ENCODE measurements at places on chromosomes 16 and 17.

- DNase-seq, result no peak
These were observed 725 bp downstream of the NT5C3B start for GRCh38 chr17:41835214-41835799.

GRCh38 chr17:40363111-40363827 is 1.3 kb downstream of the GJD3 start:
- DNase-seq, result no peak

GRCh38 chr17:75652934-75653549 is 13.9 kb downstream of the RECQL5 start:
- DNase-seq, result no peak

GRCh38 chr17:48522031-48522653 is 8.7 kb downstream of the HOXB1 start:
- DNase-seq, result no peak

DNA sequence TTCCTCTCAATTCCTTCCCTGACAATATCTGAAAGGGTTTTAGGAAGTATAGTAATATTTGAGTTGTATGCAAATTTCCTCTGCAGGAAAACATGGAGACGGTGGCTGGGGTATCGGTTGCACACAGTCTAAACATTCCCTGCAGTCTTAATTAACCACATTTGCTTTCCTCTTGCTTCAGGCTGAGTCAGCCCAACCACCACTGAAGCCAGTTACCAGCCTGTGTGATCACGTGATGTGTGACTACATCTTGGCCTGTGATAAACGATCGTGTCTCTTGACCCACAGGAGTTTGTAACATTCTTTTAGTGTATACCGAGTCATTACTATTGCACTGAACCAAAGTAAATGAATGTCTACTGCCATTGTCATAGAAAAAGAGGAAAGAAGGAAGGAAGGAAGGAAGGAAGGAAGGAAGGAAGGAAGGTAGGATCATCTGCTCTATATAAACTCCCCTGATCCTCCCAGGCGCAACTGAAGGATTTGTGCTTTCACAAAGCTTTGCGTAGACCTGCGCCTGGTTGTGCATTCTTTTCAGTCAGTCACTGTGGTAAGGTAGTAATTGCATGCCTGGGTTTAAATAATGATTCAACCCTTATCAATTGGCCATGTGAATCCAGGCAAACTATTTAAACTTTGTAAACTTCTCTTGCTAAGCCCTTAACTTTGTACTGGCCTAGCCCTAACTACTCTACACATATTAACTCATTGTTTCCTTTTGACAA is 280.6 kb upstream of the SALL1 start:
- DNase-seq, result no peak

- no peak for DNase-seq
These were observed 113.5 kb upstream of the RPL38 start for GRCh38 chr17:74089869-74090464.

GRCh38 chr16:68416057-68417046 is 32.0 kb downstream of the SMPD3 start:
- no peak for DNase-seq

DNA sequence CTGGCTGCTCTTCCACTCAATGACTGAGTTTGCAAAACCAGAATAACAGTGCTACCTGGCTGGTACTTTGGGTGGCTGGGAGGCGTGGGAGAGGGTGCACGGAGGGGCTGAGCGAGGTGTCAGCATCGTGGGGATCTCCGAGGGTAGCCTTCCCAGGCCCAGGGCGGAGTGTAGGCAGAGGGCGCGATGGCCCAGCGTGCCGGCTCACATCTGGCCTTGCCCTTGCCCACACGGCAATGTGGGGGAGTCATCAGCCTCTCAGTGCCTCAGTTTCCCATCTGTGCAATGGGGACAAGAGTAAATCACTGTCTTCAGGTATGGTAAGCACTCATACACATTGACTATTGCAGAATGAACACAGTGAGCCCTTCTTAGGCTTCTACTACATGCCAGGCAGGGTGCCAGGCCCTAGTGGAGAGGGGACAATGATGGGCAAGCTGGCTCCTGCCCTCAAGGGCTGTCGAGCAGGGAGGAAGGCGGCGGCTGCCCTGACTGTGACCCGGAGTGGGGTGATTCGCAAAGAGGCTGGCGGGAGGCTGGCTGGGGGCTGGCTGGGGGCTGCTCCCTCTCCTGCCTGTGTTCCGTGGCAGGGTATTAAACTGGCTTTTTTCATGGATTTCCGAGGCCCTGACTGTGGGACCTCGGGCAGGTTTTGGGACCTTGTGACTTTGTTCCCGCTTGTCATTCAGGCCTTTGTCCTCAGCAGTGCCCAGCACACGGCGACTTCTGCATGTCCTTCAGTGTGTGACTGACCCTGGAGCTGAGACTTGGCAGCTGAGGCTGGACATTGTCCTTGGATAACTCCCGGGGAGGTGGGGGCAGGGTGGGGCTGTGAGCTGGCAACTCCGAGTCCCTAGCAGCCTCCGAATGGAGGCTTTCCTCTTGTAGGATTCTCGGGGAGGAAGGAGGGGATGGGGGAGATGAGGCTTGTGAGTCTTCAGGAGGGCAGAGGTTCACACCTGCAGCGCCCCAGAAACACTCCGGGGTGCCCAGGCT is 243.1 kb downstream of the SEC14L1 start:
- no peak for DNase-seq

DNA sequence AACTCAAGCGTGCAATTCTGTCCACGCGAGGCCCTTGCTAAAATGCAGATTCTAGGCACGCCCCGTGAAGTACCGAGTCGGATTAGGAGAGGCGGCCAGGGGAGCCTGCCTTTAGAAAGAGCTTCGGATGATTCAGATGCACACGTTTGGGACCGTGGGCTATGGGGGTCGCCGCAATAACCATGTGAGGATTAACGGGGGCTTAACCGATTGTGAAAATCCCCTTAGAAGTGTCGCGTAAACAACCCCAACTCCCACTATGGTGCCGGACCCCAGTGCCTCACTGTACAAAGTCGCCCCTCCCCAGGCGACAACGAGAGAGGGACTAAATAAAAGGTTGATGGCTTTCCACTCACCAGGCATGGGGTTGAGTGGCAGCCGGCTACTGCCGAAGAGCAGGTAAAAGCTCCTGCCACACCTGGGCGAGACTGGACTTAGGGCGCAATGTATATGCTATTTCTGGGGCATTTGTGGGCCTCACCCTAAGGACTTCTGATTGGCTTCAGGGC is 635 bp upstream of the SP2 start:
- DNase-seq, result no peak

GRCh38 chr16:7211781-7212180 is 120.9 kb upstream of the RBFOX1 start:
- no peak for DNase-seq

- no peak for DNase-seq
These were observed 427 bp upstream of the NLK start for GRCh38 chr17:28041844-28042656.

GRCh38 chr16:51131619-51132018 is 19.5 kb downstream of the SALL1 start:
- DNase-seq, result no peak

- no peak for DNase-seq
These were observed 34.8 kb downstream of the PITPNM3 start for GRCh38 chr17:6521586-6521985.

DNA sequence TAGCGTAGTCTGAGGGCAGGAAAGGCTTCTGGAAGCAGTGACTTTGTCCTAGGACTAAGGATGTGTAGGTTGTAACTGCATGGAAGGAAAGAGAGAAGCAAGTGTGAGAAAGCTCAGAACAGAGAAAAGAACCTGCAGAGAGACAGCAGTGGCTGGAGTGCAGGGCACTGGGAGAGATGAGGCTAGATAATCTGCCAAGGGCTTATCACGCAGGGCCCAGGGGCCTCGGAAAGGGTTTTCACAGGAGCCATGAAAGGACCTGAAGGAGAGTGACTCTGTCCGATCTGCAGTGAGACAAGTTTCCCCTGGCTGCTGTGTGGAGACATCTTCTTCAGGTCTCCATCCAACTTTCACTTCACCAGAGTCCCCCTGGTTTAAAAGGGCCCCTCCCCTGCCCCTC is 7.1 kb upstream of the SRCAP start:
- no peak for DNase-seq

DNA sequence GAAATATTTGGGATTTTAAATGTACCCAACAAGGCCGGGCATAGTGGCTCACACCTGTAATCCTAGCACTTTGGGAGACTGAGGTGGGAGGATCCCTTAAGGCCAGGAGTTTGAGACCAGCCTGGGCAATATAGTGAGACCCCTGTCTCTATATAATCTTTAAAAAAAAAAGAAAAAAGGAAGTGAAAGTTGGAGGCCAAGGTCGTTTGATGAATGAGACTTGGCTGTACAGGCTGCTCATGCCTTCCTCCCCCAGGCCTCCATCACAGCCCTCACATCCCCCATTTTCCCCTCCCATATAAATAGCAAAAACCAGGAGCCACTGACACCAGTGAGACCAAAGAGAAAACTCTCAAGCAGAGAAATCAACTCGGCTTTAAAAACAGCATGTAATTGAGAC is 3.3 kb upstream of the CA7 start:
- no peak for DNase-seq

DNA sequence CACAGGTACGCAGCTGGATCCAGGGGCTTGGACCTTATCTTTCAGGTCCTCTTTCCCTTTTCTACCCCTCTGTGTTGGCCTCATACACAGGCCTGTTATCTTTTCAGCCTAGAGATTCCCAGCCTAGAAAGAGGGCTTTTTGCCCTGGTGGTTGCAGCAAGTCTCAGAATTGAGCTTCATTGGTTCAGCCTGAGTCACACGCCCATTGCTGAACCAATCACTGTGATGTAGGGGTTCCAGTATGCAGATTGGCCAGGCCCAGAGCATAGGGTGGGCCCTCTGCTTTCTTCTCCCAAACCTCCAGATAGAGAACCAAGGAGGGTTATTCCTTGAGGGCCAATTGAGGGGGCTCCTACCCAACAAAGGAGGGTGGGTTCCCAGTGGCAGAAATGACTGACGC is 32.8 kb downstream of the GPT2 start:
- no peak for DNase-seq

DNA sequence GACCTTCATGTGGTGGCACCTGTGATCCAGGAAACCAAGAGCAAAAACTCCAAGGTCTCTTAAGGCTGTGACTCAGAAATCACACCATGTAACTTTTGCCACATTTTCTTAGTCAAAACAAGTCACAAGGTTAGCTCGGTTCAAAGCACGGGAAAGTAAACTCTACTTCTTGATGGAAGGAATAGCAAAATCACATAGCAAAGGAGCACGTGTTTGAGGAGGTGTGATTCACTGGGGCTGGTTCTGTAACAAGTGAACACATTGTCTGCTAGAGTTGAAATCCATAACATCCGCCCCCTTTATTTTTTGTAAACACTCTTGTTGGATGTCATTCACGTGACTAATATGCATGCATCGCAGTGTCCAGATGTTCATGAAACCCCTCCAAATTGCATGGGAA is 415.0 kb upstream of the MAF start:
- no peak for DNase-seq

DNA sequence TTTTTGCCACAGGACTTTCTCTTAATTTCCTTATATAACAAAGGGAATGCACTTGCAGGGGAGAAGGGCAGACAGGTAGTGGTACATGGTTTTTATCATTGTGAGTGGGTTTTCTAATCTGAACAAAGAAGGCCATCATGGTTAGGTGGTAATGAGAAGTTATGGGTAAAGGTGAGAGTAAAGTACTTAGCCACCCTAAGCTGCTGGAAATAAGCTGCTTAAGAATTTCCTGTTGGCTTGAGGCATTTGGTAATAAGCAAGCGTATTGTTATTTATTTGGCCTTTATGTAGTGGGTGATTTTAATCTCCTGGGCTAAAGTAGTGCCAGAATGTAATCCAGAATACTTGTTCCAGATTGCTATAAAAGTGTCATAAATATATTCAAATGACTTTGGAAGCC is 27.1 kb downstream of the TAC4 start:
- DNase-seq, result no peak

- DNase-seq, result no peak
These were observed 37.4 kb downstream of the CLEC16A start for GRCh38 chr16:10981697-10982216.

DNA sequence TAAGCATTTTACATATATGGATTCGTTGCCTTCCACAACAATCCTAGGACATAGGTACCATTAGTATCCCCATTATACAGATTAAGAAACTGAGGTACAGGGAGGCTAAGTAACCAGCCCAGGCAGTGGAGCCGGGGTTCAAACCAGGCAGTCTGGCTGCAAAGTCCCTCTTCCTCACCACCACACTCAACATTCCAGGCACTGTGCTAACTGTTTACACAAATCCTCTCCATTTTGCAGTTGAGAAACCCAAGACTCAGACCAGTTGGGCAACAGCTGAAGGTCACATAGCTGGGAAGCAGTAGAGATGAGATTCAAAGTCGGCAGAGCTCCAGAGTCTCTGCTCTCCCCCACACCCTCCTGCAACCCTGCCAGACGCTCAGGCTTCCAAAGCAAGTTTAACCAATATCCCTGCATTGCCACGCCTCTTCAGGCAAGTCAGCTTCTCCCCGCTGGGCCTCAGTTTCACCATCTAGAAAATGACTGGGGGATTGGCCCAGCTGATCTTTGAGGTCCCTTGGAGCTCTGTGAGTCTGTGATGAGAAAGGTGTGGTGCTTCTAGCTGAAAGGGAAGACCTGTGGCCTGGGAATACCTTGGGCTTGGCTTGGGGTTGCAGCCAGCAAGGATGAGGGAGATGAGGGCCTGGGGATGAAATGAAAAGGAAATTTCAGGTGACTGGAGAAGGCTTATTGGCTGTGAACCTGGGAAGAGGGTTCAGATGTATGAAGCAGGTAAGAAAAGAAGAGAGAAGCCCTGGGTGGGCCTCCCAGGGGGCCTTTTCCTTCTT is 14.0 kb downstream of the CCR7 start:
- no peak for DNase-seq

DNA sequence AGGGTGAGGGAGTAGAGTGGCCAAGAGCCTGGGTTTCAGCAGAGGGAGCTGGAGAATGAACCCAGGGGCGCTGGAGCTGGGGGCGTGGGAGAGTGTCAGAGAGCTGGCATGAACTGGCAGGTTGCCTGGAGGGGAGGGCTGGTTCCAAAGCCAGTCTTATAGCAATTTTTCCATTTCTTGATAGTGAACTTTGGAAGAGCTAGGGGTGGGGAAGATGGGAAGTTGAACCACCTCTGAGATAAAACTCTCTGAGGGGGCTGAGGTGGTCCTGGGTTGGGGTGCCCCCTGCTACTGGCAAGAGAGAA is 36.9 kb downstream of the ADGRG5 start:
- no peak for DNase-seq

GRCh38 chr17:37698132-37698910 is 46.5 kb downstream of the HNF1B start:
- no peak for DNase-seq

DNA sequence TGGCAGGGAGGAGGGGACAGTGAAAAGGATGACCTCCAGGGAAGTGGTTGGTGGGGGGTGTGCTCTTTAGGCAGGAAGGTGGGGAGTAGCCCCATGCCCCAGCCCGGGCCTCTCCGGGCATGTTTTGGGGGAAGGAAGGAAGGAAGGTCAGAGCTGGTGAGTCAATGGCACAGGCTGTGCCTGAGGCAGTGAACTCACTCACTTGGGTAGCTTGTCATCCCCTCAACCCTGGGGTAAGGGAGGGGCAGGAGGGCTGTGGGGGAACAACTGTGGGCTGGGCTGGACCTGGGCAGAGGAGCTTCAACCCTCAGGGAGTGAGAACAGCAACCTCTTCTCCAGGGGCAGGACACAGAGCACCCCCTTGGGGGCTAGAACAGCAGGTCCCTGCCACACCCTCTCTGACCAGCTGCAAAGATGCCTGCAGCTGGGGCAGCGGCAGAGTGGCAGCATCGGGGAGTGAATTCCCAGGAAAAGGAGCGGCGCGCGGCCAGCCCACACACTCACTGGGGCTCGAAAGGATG is 6.3 kb downstream of the CSF3 start:
- no peak for DNase-seq

GRCh38 chr17:45123930-45124796 is 8.2 kb downstream of the PLCD3 start:
- DNase-seq, result no peak

GRCh38 chr16:62253966-62254365 is 217.7 kb upstream of the CDH8 start:
- no peak for DNase-seq

All from central memory CD4-positive, alpha-beta T cell (primary cell).